ENCODE measurements at places on chromosomes 5 and 9.

- no peak for DNase-seq
Observed at GRCh38 chr5:164002628-164003027, 497.2 kb downstream of the MAT2B start.

DNA sequence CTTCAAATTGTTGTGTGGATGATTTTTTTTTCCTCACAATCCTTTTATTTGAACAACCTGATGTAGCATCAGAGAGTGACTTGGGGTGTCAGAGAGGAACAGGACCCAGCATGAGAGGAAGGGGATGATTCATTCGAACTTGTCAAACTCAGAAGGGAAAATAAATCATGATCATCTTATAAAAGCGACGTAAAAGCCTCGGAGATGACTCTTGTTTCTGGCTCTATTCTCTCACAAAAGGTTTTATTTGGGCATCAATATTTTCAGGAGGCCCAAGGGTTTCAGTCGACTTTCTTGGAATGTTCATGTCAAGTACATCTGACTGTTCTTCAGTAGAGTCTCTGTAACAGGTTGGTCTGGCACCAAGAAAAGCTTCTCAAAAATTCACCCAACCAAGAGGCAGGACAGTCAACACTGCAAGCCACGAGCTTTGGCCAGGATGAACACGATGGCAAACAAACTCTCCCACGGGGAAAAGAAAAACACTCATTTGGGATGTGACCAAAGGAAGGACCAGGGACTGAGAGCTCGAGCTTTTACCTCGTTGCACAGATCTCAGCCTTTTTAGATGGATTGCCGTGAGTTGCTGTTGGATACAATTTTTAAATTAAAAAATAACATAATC, 55.1 kb downstream of the ANKH start:
- no peak for DNase-seq

DNA sequence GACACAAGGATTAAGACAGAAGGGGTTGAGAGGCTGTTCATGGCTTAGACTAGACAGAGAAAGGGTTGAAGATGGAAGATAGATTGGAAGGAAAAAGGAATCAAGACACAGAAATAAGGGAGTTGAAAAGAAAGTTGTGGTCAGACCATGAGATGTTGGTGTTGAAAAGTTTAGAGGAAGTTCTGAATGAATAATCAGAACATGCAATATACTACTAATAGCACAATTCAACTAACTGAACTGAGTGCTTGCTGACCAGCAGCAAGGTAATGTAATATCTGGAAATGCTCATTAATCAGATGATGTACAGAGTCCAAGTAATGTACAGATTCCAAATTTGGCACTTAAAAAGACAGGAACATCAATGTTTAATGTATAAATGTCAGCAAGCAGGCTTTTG, 10.6 kb upstream of the NNT start:
- DNase-seq = no peak

DNA sequence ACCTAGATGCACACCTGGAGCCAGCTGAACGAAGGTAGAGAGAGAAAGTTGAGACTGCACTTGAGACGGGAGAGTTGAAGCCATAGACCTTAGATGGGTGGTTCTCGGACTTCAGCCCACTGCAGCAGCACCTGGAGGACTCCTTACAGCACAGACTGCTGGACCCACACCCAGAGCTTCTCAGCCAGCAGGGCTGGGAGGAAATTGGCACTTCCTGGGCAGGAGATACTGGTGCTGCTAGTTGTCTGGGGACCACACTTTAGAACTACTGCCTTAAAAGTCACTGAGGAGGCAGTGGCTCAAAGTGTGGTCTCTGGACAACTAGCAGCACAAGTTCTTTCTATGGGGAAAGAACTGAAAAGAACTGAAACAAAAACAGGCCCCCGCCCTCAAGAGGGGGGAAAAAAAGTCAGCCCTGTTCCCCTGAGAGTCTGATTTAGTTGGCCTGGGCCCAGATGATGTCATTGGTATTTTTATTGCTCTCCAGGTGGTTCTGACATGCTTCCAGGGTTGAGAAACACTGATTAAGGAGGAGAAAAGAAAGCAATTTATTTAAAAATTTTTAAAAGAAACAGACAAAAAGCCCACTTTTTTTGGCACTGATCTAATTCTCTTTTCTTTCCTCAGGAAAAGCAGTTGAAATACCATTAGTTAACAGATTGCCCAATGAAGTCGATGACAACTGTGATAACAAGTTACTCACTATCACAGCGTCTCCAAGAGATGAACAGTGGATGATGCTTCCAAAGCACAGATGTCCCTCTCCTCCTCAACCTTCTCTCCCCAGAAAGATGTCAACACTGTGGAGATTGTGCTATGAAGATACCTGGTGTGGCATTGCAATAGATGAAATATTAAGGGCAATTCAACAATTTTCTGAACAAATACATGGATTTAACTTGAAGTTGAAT, 73.6 kb upstream of the ADAMTS16 start:
- no peak for DNase-seq

DNA sequence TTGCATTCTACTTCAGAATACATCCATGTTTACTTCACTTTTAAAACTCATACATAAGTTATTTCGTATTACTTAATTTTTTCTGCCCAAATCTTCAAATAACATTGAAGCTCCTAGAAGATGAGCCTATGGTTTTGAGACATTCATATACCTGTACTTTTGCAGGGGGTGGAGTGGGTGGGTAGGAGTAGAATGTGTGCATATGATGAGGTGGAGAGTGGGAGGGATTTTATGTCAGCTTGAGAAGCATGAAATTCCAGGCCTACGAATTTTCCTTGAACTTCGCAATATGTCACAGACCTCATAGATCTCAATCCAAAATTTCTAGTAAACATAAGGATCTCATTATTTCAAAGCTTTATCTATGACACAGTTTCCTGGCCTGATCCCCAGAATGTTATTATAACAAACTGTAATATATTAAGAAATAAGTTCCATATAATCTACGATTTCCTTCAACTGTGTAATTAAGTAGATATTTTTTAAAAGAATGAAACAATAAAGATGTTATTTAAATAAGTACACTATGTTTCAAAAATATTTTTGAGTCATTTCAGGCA, 19.7 kb upstream of the MOB3B start:
- DNase-seq = no peak

- no peak for DNase-seq
Observed at GRCh38 chr9:99515093-99515492, 293.0 kb downstream of the SEC61B start.

- no peak for DNase-seq
Observed at GRCh38 chr5:38529955-38530646, 26.3 kb downstream of the LIFR start.

GRCh38 chr9:136804509-136805206, 3.1 kb upstream of the RABL6 start:
- DNase-seq = no peak

- no peak for DNase-seq
Observed at GRCh38 chr9:109767814-109768213, 12.2 kb upstream of the PALM2AKAP2 start.

DNA sequence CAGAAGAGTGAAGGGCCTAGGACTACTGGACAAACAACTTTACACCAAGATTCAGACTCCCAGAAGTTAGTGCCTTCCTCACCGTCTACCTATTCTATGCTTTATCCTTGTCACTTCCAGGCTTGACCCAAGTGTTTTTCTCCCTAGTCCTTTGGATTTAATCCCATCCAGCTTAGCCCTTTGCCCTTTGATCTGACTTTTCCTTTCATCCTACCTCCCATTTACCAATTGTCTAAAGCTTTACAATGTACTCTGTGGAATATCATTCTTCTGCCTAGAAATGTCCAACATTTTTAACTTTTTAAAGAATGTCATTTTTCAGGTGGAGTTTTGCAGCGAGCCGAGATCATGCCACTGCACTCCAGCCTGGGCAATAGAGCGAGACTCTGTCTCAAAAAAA, 292.1 kb downstream of the EPB41L4A start:
- DNase-seq = no peak

DNA sequence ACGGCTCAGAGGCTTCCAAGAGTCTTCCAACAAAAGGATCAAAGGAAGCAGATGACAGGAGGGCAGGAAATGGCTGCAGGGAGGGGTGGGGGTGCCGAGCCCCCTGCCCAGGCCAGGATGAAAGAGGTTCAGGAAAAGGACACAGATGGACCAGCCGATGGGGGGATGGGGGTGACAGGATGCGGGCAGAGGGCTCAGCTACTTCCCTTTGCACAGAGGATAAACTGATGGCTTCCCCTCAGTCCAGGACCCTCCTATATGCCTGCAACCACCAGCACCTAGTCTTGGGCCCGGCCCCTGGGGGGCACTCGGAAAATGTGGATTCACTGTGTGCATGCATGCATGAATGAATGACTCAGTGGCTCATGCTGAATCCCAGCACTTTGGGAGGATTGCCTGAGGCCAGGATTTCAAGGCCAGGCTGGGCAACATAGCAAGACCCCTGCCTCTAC, 148.2 kb downstream of the C9orf50 start:
- no peak for DNase-seq

- DNase-seq = no peak
Observed at GRCh38 chr9:136820971-136821825, 13.4 kb downstream of the RABL6 start.

- no peak for DNase-seq
Observed at GRCh38 chr5:135372654-135373381, 26.2 kb downstream of the MACROH2A1 start.

GRCh38 chr5:5558638-5559527, 136.4 kb downstream of the ICE1 start:
- DNase-seq = no peak

DNA sequence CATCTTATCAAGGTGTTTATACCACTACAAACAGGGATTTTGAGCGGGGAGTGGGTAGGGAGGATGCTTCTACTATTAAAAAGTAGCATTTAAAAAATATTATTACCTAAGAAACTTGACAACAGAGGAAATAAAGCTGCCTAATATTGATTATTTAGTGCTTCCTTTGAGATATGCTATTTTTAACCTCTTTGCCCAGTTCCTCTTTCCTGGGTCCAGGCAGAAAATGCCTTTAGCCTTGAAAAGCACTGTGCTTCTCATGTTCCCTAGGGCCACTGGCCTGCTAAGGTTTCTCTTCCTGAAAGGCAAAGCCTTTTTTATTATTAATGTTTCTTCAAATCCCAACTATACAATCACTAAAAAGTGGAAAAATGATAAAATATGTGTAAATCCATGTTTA, 217.2 kb upstream of the HAPLN1 start:
- DNase-seq = no peak

GRCh38 chr5:156019571-156020180, 307.3 kb upstream of the SGCD start:
- DNase-seq = no peak

- DNase-seq = no peak
Observed at GRCh38 chr9:95082401-95083084, 235.0 kb downstream of the FANCC start.

DNA sequence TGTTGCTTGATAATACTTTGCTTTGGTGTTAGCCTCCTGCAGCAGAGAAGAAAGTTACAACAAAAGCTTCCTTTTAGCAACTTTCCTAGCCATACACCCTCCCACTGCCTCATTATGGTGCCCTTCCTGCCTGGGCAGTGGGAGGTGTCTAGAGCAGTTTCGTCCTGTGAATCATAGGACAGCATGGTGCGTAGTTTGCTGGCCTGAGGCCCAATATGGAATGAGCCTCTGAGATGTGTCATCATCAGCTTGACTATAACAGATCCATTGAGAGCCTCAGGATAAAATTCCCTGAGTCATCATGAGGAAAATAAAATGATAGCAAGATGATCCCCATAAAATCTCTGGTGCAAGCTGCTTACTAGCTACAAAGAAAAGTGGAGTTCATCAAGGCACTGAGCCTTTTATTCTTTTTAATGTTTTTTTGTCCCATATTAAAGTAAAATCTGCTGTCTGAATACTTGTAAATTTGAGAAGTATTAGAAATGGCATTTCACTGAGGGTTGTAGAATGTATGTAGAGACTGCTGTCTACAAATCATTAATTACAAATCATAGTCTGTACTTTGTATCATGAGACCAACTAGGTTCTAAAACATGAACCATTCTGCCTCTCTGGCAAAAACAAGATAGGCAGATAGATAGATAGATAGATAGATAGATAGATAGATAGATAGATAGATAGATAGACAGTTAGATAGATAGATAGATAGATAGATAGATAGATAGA, 303.0 kb upstream of the PDE4D start:
- DNase-seq = no peak

DNA sequence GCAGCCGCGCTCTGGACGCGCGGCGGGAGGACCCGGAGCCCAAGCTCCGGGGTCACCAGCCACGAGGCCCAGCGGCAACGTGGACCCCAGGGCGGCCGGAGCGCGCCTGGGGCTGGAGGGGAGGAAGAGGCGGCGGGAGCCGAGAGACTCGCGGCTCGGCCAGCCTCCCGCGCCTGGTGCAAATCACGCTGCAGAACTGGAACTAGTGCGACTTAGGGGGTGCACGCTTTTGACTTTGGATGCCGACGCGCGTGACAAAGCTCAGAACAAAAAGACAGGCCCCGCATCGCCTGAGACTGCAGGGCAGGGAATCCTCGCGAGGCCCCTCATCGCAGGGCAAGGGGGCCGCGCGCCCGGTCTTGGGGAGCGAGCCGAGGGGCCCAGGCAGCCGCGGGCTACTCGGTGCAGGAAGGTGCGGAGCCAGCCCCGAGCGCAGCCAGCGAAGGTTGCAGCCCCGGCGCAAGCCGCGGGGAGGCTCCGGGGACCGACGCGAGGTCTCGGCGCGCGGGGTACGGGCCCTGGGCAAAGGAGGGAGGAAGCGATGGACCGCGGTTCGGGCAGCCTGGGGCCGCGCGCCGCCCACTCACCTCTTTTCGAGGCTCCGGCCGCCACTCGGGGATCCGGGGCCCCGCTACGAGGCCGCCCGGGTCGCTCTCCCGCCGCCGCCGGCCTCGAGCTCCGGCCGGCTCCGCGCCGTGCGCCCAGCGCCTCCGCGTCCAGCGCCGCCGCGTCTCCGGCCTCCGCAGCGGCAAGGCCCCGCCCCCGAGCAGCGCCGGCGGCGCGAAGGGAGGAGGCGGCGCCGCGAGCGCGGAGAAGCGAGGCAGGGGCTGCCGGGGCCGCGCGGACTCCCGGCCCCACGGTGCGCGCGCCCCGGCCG, at the start of gene GOLM1:
TSS of gene GOLM1 (minus strand) at position 735 of the 877 bp plus-strand sequence. CDS start 20,238 bp downstream, outside the sequence.
- no peak for DNase-seq

GRCh38 chr9:112887381-112887780, 3.3 kb downstream of the SLC46A2 start:
- no peak for DNase-seq

- no peak for DNase-seq
Observed at GRCh38 chr9:76267284-76267652, 127.0 kb downstream of the RFK start.

DNA sequence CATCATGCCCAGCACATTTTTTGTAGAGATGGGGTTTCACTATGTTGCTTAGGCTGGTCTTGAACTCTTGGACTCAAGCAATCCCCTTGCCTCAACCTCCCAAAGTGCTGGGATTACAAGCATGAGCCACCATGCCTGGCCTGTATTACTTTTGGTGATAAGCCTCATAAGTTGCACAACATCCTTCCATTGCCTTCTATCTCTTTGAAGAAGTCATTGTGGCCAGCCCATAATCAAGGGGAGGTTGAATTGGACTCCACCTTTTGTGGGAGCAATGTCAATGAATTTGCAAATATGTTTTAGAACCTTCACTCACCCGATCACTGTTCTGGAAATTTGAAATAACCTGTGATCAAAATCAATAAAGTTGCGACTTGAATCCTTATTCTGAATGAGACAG, 104.3 kb upstream of the CLINT1 start:
- DNase-seq = no peak
